ENCODE measurements at places on chromosomes 12 and 14.

DNA sequence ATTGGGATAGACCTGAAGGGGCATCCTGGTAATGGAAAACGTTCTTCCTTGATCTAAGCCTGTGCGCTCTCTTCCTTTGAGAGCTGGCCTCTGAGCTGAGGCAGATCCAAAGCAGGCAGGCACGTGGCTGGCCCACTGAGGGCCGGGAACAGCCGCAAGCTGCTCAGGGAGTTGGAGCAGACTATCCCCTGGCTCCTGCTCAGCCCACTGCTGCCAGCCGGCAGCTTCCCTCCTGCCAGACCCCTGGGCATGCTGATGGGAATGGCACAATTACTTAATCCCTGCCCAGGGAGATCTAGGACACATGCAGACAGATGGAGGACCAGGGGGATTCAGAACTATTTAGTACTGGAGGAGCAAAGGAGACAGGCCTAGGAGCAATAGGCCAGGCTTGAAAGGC, 14.4 kb downstream of the NEUROD4 start:
- DNase-seq = no peak

- DNase-seq = no peak
Measured at GRCh38 chr12:68530965-68531364, 79.7 kb upstream of the RAP1B start.

GRCh38 chr12:16165506-16165905, 112.0 kb downstream of the SLC15A5 start:
- no peak for DNase-seq

DNA sequence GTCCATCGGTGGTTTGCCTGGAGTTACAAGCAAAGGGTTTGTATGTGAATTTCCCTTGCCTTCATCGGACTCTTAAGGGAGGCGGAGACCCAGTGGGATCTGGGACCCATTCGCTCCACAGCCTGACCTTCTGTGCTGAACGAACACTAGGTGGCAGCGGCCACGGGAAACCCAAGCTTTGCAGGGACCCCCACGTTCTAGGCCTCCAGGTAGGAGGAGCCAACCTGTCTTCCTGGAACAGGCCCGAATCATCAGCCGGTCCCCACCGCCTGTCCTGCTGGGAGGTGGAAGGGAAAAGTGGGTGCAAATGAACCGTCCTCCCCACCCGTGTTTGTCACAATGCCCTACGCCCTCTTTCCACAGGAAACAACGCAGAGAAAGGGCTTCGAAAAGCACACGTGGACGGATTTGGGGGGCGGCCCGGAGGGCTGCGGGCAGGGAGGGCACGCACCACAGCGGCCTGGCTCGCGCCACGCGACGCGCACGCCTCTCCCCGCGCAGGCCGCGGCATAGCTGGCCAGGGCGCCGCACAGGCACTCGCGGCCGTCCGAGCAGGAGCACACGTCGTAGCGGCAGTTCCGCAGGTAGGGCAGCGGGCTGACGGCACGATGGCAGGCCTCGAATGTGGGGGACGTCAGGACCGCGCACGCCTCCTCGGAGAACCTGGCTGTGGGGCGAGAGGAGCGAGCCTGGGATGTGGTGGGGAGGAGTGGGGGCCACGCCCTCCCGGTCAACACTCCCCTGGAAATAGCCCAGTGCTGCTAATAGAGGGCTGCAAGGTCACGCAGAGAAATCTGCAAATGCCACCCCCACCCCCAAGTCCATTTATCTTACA, 67.8 kb downstream of the VWF start:
- DNase-seq = no peak

GRCh38 chr14:103713304-103714062, 1.8 kb downstream of the XRCC3 start:
- DNase-seq = no peak

DNA sequence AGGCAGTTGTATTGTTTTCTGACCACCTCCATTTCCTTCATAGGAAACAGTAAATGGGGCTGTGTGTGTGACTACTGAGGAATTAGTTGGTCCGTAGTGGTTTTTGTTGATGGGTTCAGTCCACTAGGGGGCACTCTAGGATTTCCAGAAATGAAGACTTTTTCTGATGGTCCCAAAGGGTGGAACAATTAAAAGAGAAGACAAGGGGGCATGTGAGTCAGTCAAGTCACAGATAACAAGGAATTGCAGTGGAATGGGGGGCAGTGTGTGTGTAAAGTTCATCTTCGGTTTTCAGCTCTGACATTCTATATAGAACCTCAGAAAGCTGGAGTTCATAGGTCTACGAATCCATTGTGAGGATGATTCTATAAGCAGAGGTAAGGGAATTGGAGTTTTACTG, 186.6 kb upstream of the OR4E1 start:
- DNase-seq = peak; percentile 30

GRCh38 chr12:65863972-65864371, 39.7 kb downstream of the HMGA2 start:
- no peak for DNase-seq

DNA sequence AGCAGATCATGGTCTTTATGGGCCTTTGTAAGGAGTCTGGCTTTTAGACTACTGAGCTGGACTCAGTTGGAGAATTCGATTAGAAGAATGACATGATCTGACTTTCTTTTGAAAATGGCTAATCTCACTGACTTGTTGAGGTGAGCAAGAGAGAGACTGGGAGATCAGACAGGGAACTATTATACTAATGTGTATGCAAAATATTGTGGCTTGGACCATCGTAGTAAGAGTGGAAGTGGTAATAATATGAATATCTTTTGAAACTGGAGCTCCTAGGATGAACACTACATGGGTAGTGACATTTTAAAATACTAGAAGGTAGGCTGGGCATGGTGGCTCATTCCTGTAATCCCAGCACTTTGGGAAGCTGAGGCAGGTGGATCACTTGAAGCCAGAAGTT, 56.2 kb upstream of the CCT2 start:
- no peak for DNase-seq

DNA sequence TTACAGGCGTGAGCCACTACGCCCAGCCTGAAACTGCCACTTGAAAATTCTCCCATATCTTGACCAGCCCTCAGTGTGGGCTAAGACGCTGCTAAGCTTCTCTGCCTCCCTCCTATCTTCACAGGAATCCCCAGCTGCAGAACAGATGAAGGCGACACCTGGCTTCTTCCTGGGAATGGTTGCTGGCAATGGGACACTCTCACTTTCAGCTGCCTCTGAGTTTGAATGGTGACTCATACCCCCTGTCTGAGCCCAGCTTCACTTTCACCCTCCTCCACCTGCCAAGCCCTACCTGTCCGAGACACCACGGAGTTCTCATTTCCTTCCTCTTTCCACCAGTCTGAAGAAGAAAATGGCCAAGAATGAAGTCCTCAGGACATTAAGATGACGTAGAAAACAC, 18.3 kb upstream of the VASH1 start:
- no peak for DNase-seq

- DNase-seq = no peak
Measured at GRCh38 chr14:104805326-104805678, 4.4 kb downstream of the ZBTB42 start.

DNA sequence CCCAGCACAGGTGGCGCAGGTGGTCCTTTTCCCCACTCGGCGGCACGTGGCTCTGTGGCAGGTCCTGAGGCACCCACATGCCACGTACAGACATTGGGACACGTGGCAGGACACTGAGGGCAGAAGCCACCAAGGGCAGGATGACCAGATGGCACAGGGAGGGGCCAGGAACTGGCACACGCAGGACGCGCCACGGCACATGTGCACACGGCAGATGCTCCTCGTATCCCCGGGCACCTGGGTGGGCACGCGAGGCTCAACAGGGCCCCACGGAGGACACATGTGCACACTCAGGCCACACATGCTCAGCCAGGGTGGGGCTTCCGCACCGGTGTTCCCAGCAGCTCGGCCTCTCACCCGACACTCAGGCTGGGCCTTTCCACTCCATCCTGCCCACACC, 52.0 kb downstream of the FBRSL1 start:
- no peak for DNase-seq

DNA sequence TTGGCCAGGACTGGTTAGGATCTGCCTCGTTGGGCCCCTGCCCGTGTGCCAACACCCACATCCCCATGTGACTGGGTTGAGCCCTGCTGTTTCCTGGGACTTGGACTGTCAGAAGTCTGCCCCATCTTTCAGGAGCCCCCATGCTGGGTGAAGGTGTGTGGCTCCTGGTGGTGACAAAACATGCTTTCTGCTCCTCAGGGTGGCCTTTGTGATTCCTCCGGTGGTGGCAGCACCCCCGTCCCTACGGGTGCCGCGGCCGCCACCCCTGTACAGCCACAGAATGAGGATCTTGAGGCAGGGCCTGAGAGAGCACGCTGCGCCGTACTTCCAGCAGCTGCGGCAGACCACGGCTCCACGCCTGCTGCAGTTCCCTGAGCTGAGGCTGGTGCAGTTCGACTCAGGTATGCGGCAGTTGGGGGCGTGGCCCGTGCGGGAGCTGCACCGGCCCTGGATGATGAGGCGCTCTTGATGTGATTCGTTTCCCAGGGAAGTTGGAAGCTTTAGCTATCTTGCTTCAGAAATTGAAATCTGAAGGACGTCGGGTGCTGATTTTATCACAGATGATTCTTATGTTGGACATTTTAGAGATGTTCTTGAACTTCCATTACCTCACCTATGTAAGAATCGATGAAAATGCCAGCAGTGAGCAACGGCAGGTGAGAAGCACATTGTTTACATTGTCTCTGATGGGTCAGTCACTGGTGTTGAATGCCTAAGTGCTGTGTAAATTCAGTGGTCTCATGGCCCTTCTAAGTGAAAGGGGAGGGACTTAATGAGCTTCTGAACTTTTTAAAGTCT, 80.0 kb downstream of the EP400 start:
- no peak for DNase-seq

GRCh38 chr12:111244673-111245072, 124.2 kb downstream of the PHETA1 start:
- DNase-seq = no peak

- DNase-seq = no peak
Measured at GRCh38 chr12:49553512-49554088, 14.3 kb downstream of the MCRS1 start.

- no peak for DNase-seq
Measured at GRCh38 chr14:103739793-103740501, 24.3 kb downstream of the ZFYVE21 start.

- DNase-seq = no peak
Measured at GRCh38 chr14:100019156-100019744, 46.0 kb upstream of the EVL start.

DNA sequence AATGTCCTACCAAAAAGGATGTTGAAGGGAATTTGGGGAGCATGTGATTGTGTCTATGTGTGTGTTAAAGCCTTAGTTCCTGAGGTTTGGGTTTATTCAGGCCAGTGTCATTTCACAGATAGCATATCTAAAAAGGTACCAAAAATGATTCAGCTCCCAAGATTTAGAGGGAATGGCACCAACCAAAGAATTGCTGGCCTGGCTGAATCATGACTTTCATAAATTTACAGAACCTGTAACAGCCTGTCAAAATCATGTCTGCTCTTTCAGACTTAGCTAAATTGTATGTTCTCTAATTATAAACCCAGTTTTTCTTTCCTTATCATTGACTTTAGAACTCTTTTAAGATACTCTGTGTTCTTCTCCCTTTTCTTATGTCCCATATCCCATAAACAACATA, 231.5 kb downstream of the NUBPL start:
- no peak for DNase-seq

- DNase-seq = no peak
Measured at GRCh38 chr12:114670291-114670980, 13.5 kb downstream of the TBX3 start.

DNA sequence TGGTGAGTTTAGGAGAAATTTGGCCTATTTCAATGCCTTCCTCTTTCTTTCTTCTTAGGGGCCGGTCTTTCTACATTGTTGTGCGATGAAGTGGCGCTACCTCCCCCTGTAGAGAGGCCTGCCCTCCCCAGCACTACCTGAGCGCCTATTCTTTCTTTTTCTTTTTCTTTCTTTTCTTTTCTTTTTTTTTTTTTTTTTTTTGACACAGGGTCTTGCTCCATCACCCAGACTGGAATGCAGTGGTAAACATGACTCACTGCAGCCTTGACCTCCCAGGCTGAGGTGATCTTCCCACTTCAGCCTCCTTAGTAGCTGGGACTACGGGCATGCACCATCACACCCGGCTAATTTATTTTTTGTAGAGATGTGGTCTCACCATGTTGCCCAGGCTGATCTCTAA, 136.1 kb upstream of the MAX start:
- no peak for DNase-seq

GRCh38 chr12:78470354-78471195, 394.0 kb upstream of the SYT1 start:
- no peak for DNase-seq

DNA sequence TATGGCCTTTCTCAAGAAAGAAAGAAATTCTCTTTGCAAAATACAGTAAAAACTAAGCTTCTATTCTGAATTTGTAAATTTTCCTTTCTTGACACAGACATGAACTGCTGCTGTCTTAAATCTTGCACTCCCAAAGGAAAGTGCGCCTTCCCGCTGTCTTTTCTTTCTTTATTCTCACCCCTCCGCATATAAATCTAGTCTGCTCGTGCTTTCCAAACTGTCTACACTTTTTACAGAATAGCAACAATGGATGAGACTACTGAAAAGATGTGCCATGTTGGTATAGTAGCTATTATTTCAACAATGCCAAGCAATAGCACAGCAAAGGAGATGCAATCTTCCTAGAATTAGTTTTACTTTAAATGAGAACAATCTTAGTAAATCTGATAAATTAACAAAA, 328.8 kb upstream of the PDE3A start:
- no peak for DNase-seq

GRCh38 chr14:64971943-64972791, at the start of gene RAB15:
Gene RAB15 (minus strand): TSS chr14:64972336. CDS start chr14:64972076, 260 bp downstream.
- no peak for DNase-seq

DNA sequence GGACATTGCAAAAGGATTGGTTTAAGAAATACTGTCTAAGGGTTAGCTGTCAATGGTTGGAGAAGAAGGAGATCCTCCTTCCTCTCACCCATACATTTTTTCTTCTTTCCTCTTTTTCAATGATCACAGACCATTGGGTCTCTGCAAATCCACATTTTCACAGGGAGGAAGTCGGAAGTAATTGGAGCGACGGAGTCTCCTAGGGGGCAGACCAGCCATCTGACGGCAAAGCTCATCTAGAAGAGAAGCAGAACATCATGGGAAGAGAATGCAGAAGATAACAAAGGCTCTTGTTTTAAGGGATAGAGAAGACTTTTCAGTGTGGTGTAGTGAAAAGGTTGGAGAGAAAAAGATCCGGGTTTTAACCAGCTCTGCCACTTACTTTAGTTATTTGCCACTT, 14.7 kb downstream of the MFAP5 start:
- DNase-seq = no peak

- peak; percentile 36 for DNase-seq
Measured at GRCh38 chr12:57430112-57430930, 522 bp downstream of the R3HDM2 start.

DNA sequence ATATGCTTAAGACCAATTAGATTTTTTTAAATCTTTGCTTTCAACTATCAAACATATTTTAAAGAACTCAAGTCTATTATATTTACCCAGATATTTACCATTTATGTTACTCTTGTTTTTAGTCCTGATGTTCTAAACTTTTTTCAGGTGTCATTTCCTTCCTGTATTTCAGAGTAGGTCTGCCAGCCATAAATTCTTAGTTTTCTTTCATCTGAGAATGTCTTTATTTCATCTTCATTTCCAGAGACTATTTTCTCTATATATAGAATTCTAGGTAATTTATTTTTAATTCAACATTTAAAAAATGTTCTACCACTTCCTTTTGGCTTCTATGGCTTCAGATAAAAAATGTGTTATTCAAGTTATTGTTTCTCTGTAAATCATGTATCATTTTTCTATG, 218.2 kb upstream of the AMIGO2 start:
- no peak for DNase-seq

GRCh38 chr14:63342371-63342770, 23.6 kb upstream of the GPHB5 start:
- no peak for DNase-seq

GRCh38 chr12:66074561-66074960, 56.0 kb downstream of the LLPH start:
- DNase-seq = no peak
